ENCODE measurements at places on chromosomes 4 and X.

GRCh38 chrX:20394451-20394850 is 127.7 kb upstream of the RPS6KA3 start:
- no peak for DNase-seq

DNA sequence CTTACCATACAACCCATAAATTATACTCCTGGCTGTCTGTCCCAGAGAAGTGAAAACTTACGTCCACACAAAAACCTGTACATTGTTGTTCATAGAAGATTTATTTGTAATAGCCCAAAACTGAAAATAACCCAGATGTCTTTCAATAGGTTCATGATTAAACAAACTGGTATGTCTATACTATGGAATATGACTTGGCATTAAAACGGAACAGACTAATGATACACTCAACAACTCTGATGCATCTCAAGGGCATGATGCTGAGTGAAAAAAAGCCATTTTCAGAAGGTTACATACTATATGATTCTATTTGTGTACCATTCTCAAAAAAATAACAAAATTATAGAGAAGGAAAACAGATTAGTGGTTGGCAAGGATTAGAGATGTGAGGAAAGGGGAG is 11.6 kb upstream of the MND1 start:
- DNase-seq = no peak

- DNase-seq = no peak
These were observed 1.2 kb downstream of the TADA2B start for GRCh38 chr4:7044137-7044930.

GRCh38 chrX:40607381-40607780 is 15.8 kb upstream of the MPC1L start:
- DNase-seq = no peak

- DNase-seq = no peak
These were observed 230.1 kb upstream of the FTHL17 start for GRCh38 chrX:31301941-31302340.

DNA sequence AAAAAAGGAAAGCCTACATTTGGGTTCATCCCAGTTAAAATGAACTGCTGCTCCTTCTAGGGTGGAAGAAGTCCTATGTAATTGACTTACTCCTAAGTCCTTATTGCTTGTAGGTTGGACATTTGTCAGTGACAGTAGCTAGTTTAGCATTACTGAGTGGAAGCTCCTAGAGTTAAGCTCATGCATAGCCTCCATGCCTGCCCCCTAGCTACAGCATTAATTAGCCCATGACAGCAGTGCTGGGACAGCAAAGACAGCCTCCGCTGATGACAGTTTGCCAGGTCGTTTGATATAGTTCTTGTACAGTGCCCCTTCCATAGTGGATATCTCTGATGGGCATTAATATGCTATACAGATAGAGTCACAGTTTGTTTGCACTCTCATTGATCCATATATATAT is 18.7 kb upstream of the GALNTL6 start:
- no peak for DNase-seq

DNA sequence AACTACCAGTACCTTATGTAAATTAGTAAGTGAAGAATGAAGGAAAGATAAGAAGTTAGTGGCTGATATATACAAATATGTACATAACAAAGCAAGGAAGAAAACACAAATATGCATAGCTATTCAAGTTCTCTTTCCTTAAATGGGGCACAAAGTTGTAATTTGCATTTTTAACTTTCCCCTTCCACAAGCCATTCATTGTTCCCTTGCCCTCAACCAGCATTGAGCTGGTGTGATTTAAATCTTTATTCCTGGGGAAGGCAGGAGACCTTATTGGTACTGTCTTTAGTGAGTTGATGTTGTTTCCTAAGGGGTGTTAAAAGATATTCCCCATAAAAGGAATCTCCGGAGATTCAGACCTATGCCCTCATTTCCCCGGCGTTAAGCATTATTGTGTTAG is 735.3 kb downstream of the PCDH18 start:
- DNase-seq = no peak

DNA sequence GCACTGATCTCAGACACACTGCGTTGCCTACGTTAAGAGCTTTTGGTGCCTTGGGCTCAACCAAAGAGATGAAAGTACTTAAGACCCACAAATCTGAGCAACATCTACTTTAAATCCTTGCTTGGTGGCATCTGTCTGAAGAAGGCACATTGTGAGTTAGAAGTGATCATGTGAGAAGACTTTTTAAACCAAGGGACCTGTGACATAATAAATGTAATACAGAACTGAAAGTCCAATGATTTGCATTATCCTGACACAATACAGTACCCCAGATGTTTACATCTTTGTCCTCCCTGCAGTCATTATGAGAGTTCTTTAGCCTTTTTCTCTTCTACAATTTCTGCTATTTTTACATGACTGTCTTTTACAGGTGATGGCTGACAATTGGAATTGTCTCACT is 96.7 kb upstream of the FTHL17 start:
- peak; percentile 27 for DNase-seq

GRCh38 chrX:40644821-40645358 is 2.5 kb downstream of the CXorf38 start:
- peak; percentile 59 for DNase-seq

- no peak for DNase-seq
These were observed 593.9 kb upstream of the PITX2 start for GRCh38 chr4:111216791-111217190.

DNA sequence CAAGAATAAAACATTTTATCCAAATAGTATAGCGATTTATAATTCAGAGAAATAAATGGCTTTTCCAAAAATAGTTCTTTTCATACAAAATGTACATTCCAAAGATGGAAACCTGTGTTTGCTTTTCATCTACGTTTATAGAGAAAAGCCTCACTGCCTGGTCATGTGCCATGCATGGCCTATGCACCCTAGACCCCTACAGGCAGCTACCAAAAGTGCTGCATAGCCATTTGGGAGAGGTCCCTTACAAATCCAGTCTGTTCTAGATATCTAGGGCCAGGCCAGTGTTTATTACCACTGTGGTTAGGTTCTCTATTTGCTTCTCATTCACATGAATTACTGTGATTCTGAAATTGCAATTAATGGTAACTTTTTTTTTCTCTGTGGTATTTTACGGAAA is 17.2 kb downstream of the HMGB2 start:
- DNase-seq = no peak

GRCh38 chrX:10648614-10649013 is 28.2 kb upstream of the MID1 start:
- DNase-seq = no peak

DNA sequence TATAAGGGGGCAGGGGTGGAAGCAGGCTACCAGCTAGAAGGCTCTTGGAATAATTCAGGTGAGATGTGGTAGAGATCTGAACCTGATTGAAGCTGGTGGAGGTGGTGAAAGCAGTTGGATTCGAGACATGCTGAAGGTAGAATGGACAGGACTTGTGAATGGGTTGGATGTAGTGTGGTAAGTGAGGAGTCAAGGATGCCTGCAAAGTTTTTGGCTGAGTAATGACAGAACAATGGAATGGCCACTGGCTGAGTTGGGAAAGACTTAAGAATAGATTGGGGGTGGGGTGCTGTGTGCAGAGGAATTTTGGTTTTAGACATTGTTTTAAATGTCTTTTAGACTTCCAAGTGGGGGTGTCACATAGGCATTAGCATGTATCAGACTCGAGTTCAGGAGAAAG is 33.5 kb downstream of the HPF1 start:
- DNase-seq = no peak

DNA sequence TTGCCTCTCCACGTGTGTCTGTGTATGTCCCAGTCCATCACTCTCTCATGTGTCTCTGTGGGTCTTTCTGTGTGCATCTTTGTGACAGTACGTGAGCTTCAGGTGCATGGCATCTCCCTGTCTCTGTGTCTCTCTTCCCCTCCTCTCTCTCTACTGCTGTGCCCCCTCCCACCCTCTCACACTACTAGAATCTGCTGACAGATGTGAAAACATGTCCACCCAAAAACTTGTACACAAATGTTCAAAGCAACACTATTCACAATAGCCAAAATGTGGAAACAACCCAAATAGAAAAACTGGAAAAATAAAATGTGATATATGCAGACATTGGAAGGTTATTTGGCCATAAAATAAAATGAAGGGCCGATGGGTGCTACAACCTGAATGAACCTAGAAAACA is 10.0 kb downstream of the EVC start:
- DNase-seq = no peak

GRCh38 chrX:8927701-8928100 is 106.2 kb downstream of the FAM9B start:
- no peak for DNase-seq

DNA sequence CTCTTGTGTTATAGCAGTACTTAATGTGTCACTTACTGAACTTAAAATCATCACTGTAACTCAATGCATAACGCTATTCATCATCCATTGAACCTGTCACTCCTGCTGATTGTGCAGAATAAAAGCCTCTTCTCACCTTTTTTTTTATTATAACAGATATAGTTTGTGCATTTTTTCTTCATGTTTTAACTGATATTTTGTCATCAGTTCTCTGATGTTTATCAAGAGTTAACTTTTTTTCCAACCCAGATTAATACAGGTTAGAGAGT is 100.4 kb downstream of the SLIT2 start:
- DNase-seq = no peak

- DNase-seq = no peak
These were observed 111.6 kb upstream of the NUDT6 start for GRCh38 chr4:123034023-123034422.

DNA sequence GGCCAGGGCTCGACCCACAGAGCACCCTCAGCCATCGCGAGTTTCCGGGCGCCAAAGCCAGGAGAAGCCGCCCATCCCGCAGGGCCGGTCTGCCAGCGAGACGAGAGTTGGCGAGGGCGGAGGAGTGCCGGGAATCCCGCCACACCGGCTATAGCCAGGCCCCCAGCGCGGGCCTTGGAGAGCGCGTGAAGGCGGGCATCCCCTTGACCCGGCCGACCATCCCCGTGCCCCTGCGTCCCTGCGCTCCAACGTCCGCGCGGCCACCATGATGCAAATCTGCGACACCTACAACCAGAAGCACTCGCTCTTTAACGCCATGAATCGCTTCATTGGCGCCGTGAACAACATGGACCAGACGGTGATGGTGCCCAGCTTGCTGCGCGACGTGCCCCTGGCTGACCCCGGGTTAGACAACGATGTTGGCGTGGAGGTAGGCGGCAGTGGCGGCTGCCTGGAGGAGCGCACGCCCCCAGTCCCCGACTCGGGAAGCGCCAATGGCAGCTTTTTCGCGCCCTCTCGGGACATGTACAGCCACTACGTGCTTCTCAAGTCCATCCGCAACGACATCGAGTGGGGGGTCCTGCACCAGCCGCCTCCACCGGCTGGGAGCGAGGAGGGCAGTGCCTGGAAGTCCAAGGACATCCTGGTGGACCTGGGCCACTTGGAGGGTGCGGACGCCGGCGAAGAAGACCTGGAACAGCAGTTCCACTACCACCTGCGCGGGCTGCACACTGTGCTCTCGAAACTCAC is 3.6 kb downstream of the MID1IP1 start:
- peak; percentile 17 for DNase-seq

GRCh38 chr4:33302321-33302720 is 2582.2 kb downstream of the PCDH7 start:
- DNase-seq = no peak

- DNase-seq = no peak
These were observed 79.0 kb downstream of the JAKMIP1 start for GRCh38 chr4:6121276-6121850.

GRCh38 chr4:165359506-165359905 is 19.3 kb upstream of the CPE start:
- no peak for DNase-seq

DNA sequence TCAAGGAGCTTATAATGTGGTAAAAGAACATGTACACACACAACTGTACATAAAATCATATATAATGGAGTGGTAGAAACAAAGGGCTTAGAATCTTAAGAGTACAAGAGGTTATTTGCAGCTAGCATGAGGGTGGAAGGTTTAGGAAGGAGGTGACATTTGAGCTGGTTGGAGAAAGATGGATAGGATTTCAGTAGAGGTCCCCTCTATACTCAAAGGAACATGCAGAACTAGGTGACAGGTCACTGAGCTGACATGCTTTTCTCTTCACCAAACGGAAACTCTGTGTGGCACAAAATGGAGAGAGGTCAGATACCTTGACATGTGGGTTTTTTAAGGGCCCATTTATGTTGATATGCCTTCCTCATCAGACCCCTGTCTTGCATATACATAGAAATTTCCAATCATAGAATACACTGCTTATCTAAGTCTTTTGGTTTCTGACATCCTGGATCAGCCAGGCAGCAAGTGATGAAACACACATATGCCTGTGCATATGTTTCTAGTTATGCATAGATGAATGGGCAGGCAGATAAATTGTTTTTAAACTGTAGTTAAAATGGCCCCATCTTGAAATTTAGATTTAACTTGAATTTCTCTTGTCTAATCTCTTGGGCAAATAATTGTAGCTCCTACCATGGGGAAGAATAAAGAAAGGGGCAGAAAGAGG is 29.3 kb downstream of the CLCN5 start:
- no peak for DNase-seq

GRCh38 chr4:187157380-187157958 is 433.8 kb upstream of the FAT1 start:
- DNase-seq = no peak

GRCh38 chr4:138672393-138672976 is 343.1 kb upstream of the NOCT start:
- peak; percentile 10 for DNase-seq

GRCh38 chr4:95093936-95094929 is 336.5 kb downstream of the BMPR1B start:
- no peak for DNase-seq

DNA sequence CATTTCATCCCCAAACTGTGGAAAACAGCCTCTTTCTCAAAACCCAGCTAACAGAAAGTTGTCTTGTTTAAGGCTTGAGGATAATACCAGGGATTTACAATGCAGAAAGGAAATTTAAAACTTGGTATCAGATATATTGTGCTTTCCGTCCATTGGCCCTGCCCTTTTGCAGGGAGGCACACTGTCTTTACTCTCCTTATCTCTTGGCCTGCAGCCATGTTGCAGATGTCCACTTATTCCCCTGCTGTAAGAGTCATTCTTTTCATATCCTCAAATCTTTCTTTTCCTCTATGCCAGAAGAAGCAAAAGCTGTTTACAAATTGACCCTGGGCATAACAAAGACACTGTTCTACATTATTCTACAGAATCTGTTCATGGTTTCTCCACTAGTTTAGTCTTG is 75.6 kb upstream of the DYNLT3 start:
- DNase-seq = no peak

DNA sequence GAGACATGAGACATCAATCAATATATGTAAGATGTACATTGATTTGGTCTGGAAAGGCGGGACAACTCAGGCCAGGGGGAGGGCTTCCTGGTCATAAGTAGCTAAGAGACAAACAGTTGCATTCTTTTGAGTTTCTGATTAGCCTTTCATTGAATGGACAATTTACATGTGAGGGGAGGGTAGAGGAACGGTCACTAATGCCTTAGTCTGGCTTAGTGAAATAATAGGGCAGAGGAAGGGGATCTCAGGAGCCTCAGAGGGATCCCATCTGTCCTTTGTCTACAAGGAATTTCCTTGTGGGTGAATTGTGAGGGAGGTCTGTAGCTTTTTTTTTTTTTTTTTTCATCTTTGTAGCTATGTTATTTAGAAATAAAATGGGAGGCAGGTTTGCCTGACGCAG is 88.3 kb downstream of the GK start:
- DNase-seq = no peak
